ENCODE measurements at places on chromosomes 6 and 20. TPM values are rescaled to one million over a fixed set of nuclear protein-coding genes. Genes with fewer than 3 reads are reported as not detected.

- H3K27ac ChIP-seq = no peak overlapping the region
- no peak overlapping the region for H3K4me3 ChIP-seq
- no peaks in the 10 kb centered on the region for H3K27me3 ChIP-seq
- peaks cover 26% of the 10 kb centered on the region for H3K36me3 ChIP-seq
- DNase-seq = no peak
- H3K4me1 ChIP-seq = peaks cover 10% of the 10 kb centered on the region
Observed at GRCh38 chr6:136591617-136592016, 41.4 kb upstream of the MAP7 start.

DNA sequence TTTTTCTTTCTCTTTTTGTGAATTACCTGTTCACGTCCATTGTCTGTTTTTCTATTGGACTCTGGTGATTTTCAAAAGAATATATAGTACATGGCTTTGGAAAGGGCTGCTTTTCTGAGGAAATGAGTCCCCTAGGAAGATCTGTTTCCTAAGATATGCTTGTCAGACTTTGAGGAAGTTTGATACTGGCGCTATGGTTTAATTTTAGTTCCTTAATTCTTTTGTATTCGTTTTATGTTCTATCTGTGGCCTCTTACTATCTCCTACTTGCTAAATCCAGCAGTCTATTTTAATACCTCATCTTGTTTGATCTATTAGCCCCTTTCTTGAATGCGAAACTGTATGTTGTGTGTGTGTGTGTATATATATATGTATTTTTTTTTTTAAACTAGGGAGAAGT, 101.9 kb downstream of the LIN28B start:
- no peak overlapping the region for H3K4me3 ChIP-seq
- H3K36me3 ChIP-seq = no peaks in the 10 kb centered on the region
- H3K27ac ChIP-seq = no peak overlapping the region
- DNase-seq = no peak
- no peaks in the 10 kb centered on the region for H3K4me1 ChIP-seq

DNA sequence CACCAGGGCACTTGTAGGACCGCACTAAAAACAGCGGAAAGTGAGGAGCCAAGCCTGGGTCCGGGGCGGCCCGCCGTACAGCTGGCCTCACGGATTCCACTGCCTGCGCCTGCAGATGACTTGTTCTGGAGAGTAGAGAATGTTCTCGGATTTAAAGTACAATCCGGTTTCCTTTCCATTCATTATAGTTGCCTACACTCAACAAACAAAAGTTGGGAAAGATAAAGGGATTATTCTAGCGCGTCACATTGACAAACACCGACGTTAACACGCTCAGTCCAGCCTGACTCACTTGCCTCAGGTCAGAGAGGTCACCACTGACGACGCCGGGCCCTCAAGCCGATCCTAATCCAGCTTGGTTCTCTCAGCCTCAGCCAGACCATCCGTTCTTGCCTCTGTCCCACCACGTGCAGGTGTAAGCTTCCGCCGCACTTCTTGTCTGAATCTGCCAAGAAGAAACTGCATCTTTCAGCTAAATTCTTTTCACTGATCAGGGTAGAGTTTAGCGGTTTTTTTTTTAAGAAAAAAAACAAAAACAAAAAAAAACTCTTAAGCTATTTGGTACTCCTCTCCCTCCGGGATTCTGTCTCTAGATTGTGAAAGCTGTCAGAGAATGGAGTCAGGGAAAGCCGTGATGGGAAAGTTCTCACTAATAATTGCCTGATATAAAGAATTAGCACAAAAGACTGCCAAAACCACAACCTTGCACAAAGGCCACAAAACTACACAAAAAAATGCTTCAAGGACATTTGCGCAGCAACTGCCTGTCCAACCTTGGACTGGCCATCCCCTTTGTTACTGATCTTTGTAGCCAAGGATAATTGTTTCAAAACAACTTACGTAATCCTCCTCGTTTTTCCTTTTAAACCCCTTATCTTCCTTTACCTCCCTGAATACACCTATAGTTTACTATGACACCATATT, 1.1 kb upstream of the PHF10 start:
- DNase-seq = peak; percentile 65
- H3K27ac ChIP-seq = peak overlapping the region; percentile 100
- H3K4me1 ChIP-seq = peaks cover 39% of the 10 kb centered on the region

DNA sequence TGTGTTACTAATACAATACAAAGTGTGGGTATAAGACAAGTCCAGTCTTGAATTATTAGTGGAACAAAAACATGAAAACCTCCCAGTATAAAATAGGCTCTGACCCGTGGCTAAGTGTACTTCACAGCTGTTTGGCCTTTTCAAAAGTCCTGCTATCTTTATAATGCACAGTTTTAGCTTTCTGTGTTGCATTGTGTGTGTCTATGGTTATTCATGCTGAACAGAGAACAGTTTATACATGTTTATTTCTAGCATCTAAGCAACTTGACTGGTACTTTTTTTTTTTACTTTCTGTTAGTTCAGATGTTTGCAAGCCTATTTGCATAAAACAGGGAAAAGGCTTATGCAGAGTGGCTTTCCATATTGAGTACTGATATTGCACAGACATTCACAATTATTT, 119.2 kb upstream of the CCN2 start:
- H3K4me1 ChIP-seq = no peaks in the 10 kb centered on the region
- no peaks in the 10 kb centered on the region for H3K36me3 ChIP-seq
- H3K4me3 ChIP-seq = no peak overlapping the region
- no peak for DNase-seq
- no peak overlapping the region for H3K27ac ChIP-seq
- no peaks in the 10 kb centered on the region for H3K27me3 ChIP-seq

DNA sequence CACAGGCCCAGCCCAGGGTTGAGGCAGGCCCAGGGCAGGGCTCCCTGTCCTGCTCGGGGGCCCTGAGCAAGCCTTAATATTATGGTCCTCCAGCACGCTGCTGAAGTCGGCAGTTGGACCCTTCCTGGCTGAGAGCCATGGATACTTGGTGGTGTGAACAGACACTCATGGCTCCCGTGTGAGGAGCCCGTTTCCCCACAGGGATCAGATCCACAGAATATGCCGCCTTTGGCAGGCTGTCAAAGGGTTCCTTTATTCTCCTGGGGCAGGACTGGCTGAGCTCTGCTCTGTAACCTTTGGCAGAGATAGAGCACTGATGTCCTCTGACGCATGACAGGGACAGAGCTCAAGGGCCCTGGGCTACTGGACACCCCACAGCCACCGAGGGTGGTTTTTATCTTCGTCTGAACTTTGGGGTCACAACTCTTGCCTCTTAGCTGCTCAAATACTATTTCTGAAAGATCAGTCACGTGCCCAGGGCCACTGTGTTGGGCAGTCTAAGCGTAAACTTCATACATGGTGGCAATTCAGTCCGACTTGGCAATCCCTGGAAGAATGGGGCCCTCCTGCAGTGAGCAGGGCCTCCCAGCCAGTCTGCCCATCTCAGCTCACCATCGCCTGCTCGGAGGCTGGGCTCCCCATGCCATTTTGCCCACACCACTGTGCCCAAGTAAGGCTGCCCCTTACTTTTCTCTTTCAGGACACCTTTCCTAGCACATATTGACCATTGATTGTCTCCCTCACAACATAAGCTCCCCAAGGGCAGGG, 49.1 kb downstream of the TTI1 start:
- peaks cover 47% of the 10 kb centered on the region for H3K4me1 ChIP-seq
- H3K4me3 ChIP-seq = no peak overlapping the region
- peak; percentile 40 for DNase-seq

- H3K4me1 ChIP-seq = no peaks in the 10 kb centered on the region
- no peak overlapping the region for H3K4me3 ChIP-seq
- H3K27me3 ChIP-seq = no peaks in the 10 kb centered on the region
- no peaks in the 10 kb centered on the region for H3K36me3 ChIP-seq
Observed at GRCh38 chr6:74554041-74554440, 651.8 kb downstream of the COL12A1 start.

DNA sequence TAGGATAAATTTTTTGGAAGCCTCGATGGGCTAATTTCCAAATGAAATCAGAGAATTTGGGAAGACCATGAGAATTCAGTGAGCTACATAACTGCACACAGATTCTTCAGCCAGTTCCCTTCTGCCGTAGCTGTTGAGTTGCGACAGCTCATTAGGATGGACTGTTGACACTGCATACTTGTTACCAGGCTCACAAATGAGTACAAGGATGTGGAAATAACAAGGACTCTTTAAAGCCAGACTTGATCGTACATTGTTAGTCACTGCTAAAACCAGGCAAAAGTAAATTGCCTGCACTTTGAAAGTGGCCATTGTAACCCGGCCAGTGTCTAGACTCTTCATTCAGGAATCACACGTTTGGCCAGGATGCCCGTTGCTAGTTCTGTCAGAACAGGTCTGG, 37.0 kb downstream of the NDUFAF5 start:
- H3K27ac ChIP-seq = no peak overlapping the region
- peaks cover 17% of the 10 kb centered on the region for H3K36me3 ChIP-seq
- H3K27me3 ChIP-seq = no peaks in the 10 kb centered on the region
- H3K4me3 ChIP-seq = no peak overlapping the region
- no peaks in the 10 kb centered on the region for H3K4me1 ChIP-seq
- DNase-seq = no peak

DNA sequence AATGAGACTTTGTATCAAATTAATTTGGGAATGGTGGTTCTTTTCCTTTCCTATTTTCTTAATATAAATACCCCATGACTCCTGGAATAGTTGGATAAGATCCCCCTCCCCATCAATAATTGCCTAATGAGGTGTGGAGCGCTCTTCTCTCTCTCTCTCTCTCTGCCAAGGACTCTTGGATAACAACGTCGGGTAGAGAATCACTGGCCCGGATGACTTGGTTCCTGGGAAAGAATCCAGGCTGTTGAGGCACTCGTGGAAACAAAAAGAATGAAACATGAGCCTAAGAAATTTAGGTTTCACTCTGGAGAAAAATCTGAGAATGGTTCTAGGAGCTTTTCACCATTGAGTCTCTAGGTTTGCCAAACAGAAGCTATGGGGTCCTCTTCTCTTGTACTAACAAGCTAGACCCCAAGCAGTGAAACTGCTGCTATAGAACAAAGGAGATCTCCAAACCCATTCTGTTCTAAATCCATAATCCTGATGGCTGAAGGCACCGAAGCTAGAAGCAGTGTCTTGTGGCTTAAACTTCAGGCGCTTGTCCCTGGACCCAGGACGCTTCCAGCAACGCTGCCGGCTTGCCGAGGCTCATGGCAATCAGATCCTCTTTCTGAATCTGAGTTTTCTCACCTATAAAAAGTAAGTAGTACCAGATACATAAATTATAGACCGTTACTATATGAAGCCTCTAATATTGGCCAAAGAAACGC, 241.6 kb upstream of the BTBD3 start:
- no peaks in the 10 kb centered on the region for H3K27me3 ChIP-seq
- no peak overlapping the region for H3K4me3 ChIP-seq
- DNase-seq = no peak
- no peaks in the 10 kb centered on the region for H3K36me3 ChIP-seq
- peaks cover 9% of the 10 kb centered on the region for H3K4me1 ChIP-seq
- H3K27ac ChIP-seq = no peak overlapping the region

DNA sequence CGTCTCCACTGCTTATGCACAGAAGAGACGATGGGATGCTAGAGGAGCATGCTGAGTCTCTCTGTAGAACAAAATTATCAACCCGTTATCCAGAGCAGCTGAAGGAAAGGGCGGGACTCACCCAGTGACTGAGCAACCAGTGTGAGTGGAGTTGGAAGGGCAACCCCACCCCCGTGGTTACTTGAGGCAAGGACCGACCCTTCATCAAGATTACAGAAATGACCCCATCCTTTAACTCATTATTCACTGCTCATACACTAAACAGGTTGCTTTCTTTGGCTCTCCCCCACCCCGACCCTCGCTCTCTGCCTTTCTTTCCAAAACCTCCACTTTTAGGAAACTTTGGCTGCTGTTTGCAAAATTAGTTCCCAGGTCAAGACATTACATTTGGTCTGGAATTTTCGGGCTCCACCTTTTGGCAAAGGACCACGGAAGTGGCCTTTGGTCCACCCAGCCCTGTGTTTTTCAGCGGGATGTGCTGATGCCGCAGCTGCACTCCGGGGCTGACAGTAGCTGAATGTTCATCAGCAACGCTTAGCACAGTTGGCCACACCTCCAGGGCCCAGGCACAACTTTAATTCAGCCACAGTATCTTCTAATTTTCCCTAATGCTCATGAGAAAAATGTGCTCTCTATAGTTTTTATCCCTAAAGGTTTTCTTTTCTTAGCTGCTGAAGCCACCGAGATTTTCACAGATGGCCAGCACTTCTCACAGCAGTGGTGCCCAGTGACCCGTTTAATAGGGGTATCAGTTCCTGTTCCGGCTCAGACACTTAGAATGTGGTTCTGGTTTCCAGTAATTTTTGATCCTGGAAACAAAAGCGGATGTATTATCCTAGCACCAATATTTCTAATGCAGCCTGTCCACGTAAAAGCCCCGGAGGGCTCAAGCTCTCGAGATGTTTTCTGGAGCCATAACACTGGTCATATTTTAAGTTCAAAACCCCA, 103.6 kb upstream of the NXT1 start:
- H3K36me3 ChIP-seq = no peaks in the 10 kb centered on the region
- peaks cover 9% of the 10 kb centered on the region for H3K4me1 ChIP-seq
- no peaks in the 10 kb centered on the region for H3K27me3 ChIP-seq
- peak overlapping the region; percentile 34 for H3K27ac ChIP-seq

DNA sequence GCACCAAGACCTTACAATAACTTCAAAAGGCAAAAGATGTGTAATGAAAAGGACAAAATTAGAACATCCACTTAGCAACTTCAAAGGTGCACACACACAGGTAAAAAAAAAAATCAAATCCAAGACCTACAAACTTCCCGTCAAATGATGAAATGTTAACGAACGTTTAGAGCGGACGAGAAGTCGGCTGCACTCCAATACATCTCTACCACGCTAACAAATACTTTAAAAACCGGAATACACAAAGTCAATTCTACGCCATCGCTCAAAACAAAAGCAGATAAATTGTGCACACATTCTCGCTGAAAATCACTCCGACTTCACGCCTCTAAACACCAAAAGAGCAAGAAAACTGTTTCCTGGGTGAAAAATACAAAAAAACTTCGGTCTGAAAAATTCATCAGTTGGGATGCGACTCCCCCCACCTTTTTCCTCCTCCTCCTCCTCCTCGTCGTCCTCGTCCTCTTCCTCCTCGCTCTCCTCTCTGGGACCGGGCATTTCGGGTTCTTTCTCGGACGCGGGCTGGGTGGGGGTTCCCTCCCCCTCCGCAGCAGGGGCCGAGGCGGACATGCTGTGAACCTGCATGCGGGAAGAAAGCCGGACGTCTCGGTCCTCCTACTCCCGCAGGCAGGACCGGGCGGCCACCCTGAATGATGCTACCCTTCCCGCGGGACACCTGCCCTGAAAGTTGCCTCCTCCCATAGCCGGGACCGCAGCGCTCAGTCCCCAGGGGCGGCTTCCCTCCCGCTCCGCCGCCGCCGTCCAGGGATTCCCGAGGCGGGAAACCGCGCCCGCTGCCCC, 712 bp downstream of the DEK start:
- DNase-seq = peak; percentile 58
- no peaks in the 10 kb centered on the region for H3K27me3 ChIP-seq
- H3K27ac ChIP-seq = peak overlapping the region; percentile 100

- H3K27me3 ChIP-seq = no peaks in the 10 kb centered on the region
- no peak for DNase-seq
- peak overlapping the region; percentile 40 for H3K27ac ChIP-seq
- peaks cover 20% of the 10 kb centered on the region for H3K4me1 ChIP-seq
Observed at GRCh38 chr6:168951217-168951616, 302.4 kb downstream of the THBS2 start.

Gene C6orf15
- not detected for total RNA-seq

Gene PTPRK
- total RNA-seq = 644 TPM

Gene PNLDC1
- not detected for total RNA-seq

Gene GRM1
- total RNA-seq = not detected
